Glomerular endothelial cell (primary cell): ENCODE measurements at places on chromosomes 7 and 10. TPM values are rescaled to one million over a fixed set of nuclear protein-coding genes. Genes with fewer than 3 reads are reported as not detected.

Gene KAZALD1
- total RNA-seq: 0.12 TPM in 1 of 2 replicates, not detected in the other

Gene CYP3A5
- total RNA-seq: 0.10 TPM in 1 of 2 replicates, not detected in the other

Gene PGAM2
- total RNA-seq: not detected in 2 replicates

Gene LIPN
- total RNA-seq: not detected in 2 replicates

Gene SFRP4
- total RNA-seq: 0.39 TPM in 1 of 2 replicates, not detected in the other

Gene LSM8
- 18.8 and 21.8 TPM in 2 replicates for total RNA-seq

Gene TDRD1
- 0.06 TPM in 1 of 2 replicates, not detected in the other for total RNA-seq
